Stimulated activated CD8-positive, alpha-beta memory T cell treated with anti-CD3 and anti-CD28 coated beads, Interleukin-2, amount 100 ng/mL, for 1 hour (primary cell): ENCODE measurements at places on chromosomes 16 and 17.

- DNase-seq: no peak
Measured at GRCh38 chr16:79402356-79402755, 198.2 kb downstream of the MAF start.

DNA sequence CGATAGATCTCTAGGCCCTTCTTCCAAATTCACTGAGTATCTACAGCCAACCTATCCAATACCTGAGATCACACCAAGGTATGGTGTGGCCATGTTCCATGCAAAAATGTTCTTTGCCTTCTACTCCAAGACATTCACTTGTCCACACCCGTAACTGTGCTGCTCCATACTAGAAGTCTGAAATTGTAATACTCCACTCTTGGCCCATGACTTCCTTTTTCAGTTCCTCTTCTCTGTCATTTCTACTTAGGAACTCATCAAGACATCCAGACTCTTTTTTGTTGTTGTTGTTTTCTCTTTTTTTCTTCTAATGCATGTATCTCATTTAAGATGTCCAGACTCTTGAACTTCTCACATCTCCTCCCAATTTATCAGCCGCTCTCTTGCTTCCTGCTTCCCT is 42.5 kb upstream of the KSR1 start:
- no peak for DNase-seq

DNA sequence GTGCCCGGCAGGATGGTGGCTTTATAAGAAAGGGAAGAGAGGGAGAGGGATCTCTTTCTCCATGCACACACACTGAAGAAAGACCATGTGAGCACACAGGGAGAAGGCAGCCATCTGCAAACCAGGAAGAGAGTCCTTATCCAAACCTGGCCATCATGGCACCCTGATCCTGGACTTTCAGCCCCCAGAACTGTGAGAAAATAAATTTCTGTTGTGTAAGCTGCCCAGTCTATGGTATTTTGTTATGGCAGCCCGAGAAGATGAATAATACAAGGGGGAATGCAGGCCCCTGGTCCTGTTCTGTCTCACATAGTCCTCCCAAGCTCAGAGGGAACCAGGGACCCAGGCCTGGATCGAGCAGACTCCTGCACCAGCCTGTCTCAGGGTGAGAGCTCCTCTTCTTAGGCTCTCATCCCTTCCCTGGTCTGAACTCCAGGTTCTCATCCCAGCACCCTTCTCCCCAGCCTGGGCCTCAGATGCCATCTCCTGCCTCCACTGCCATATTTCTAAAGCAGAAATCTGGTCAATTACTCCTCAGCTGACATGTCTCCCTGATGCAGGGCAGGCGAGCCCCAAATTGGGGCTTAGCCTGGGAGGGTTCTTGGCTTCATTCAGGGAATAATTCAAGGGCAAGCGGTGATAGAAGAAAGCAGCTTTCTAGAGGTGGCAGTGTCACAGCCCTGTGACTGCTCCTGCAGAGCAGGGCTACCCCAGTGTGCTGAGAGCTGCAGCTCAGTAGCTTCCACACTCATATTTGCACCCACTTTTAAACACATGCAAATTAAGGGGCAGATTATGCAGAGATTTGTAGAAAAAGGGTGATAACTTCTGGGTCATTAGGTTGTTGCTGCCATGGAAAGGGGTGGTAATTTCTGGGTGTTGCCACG is 28.8 kb downstream of the IGFBP4 start:
- no peak for DNase-seq

- no peak for DNase-seq
Measured at GRCh38 chr16:80369138-80369958, 171.4 kb upstream of the DYNLRB2 start.

DNA sequence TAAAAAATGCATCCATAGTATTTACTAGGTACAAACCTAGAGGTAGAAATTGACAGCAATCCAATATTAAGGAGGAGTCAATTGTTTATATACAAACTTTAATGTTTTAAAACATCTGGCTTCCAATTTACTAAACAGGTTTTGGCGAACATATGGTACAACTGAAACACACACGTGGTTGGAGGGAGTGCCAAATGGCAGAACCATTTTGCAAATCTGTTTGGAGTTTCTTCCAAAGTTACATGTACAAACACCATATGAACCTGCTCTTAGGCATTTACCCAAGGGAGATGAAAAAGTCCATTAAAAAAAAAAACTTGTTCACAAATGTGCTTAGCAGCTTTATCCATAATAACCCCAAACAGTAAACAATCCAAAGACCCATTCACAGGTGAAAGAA is 159.8 kb upstream of the MYOCD start:
- DNase-seq: no peak

- DNase-seq: no peak
Measured at GRCh38 chr17:4310354-4311060, 46.7 kb upstream of the ANKFY1 start.

DNA sequence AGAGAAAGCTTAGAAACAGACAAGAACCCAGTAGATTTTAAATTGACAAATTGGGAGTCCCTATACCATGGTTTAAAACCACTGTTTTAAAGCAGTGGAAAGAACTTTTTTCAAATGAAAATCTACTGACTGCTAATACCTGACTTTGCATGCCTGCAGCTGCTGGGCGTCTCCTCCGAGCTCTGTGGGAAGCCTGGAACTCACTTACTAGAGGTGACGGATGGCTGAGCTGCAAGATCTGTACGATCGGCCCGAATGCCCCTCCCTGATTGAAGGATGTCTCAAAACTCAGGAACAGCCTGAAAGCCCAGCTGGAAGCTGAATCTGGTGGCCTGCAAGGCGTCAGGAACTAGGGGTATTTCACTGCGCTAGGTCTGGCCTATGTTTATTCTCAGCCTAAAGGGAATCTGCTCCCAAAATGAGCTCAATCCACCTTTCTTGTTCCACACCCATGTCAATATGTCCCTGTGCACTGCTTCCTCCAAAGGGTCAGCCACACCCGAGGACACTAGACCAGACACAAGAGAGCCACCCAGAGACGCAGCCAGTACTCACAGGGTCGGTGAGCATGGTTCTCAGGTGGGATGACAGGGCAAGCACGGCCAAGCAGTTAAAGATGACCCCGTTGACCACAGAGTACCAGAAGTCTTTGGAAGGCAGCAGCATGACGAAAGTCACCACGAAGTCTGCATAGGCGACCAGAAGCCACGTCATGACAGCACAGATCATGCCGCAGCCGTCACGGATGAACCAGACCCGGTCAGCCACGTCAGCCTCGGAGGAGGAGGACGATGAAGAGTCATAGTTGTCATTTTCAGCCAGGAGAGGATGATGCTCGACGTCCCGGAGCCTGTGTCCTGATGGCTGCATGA is 21.4 kb downstream of the ZDHHC7 start:
- no peak for DNase-seq

- DNase-seq: no peak
Measured at GRCh38 chr16:85984231-85984880, 85.4 kb downstream of the IRF8 start.

DNA sequence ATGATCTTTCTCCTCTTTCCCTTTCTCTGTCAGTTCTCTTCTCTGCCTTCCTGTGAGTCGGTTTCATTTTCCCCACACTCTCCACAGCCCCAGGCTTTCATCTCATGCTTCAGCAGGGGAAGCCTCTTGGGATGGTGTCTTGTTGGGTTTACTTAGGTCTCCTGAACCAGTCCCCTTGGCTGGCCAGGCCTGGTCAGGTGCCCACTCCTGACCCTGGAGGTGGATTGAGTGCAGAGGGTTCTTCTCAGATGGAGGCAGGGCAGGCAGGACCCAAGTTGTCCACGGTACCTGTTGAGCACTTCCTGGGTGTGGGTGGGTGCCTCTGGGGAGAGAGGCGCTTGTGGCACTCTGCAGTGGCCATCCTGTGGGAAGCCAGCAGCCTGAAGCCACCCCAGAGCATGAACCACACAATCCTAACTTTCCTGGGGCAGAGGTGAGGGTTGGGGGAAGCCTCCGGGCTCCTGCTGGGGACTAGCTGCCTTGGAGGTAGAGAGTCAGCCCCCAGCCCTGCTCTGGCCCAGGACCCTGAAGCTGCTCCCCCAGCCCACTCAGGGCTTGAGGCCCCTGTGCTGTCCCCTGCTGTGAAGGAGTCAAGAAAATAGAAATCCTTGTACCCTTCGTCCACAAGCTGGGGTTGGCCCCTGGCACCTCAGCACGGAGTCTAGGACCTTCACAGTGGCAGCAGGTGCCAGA is 2.0 kb upstream of the RAP1GAP2 start:
- no peak for DNase-seq

GRCh38 chr16:13634959-13635358 is 285.0 kb upstream of the ERCC4 start:
- no peak for DNase-seq

- no peak for DNase-seq
Measured at GRCh38 chr16:652454-653305, 3.5 kb downstream of the WDR90 start.

- DNase-seq: no peak
Measured at GRCh38 chr16:48479329-48479728, 94.1 kb upstream of the SIAH1 start.

- no peak for DNase-seq
Measured at GRCh38 chr17:900336-900934, 79.1 kb downstream of the NXN start.

- DNase-seq: no peak
Measured at GRCh38 chr16:81431554-81432353, 12.9 kb upstream of the CMIP start.

GRCh38 chr17:27906226-27906580 is 13.0 kb upstream of the LYRM9 start:
- no peak for DNase-seq

- DNase-seq: no peak
Measured at GRCh38 chr17:55561973-55562495, 50.8 kb upstream of the SMIM36 start.
